Myometrial cell (primary cell): ENCODE measurements at places on chromosomes 12 and 14. TPM values are rescaled to one million over a fixed set of nuclear protein-coding genes. Genes with fewer than 3 reads are reported as not detected.

CIROP gene
- total RNA-seq: 0.58 TPM in 1 of 2 replicates, not detected in the other

EIF2S3B gene
- total RNA-seq: 0.29 and 0.35 TPM in 2 replicates

LLPH gene
- total RNA-seq: 9.8 and 12.4 TPM in 2 replicates

ANKS1B gene
- total RNA-seq: not detected in 2 replicates

KCNC2 gene
- total RNA-seq: not detected in 2 replicates

ARF6 gene
- total RNA-seq: 58.8 and 75.3 TPM in 2 replicates

SMIM41 gene
- total RNA-seq: not detected in 2 replicates

RND1 gene
- total RNA-seq: 0.29 TPM in 1 of 2 replicates, not detected in the other

OLR1 gene
- total RNA-seq: 36.9 and 40.1 TPM in 2 replicates

RARG gene
- total RNA-seq: 37.7 and 49.9 TPM in 2 replicates

FGF6 gene
- not detected in 2 replicates for total RNA-seq

UNC79 gene
- total RNA-seq: under 0.01 TPM in 1 of 2 replicates, not detected in the other

PPP4R3A gene
- 27.3 and 30.0 TPM in 2 replicates for total RNA-seq

CCDC177 gene
- total RNA-seq: not detected in 2 replicates

P2RX2 gene
- total RNA-seq: not detected in 2 replicates

PIK3C2G gene
- not detected in 2 replicates for total RNA-seq
